ENCODE measurements at places on chromosomes 4 and X.

GRCh38 chr4:174260099-174260498 is 23.4 kb downstream of the FBXO8 start:
- DNase-seq = no peak

DNA sequence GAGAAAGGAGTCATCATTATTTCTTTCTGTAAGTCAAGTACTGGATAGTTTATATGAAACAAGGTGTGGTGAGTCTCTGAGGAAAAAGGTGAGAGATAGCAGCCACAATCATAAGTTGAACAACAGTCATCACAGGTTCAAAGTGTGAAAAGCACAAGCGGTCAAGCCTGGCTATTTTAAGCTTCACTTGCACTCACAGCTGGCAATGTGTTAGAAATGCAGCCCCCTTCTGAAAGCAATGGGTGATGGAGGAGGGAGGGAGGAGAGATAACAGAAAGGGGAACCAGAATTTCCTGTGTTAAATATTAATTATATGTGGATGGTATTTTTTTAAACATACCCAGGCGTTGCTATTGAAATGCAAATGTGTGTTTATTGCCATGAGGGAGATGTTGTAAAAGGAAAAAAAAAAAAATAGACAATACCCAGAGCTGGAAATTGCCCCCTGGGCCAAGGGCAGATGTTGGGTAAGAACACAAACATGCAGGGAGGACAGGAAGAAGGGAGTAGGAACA is 26.9 kb upstream of the BMP3 start:
- no peak for DNase-seq

DNA sequence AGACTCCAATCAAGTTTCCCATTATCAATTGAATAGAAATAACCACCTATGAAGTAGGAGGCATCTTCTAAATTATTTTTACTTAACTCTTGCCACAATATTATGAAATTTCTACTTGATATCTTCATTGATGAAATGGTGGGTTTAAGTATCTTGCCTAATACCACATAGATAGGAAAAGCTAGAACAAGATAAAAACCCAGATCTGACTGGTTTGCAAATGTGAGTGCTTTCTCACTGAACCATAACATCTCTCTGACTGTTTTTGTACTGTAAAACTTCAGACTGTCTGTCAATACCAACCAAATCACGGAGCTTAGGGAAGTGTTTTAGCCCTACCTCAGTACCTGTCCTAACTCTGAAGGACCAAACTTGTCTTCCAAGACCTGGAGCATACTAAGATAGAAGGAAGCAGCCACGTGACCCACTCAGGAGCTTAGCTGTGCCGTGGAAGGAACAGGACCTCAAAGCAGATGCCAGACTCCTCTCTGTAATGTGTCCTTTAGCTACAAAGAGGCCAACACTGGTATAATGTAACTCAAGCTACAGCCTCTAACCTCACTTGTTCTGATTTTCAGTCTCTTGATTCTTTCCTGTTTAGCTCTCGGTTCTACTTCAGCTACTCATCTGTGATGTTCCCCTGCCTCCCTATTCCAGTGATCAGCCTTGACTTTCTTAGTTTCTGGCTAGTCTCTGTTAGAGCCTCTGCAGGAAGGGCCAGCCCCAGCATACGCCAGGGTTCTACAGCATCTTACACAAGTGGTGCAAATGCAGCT is 84.4 kb downstream of the LRP2BP start:
- DNase-seq = no peak

DNA sequence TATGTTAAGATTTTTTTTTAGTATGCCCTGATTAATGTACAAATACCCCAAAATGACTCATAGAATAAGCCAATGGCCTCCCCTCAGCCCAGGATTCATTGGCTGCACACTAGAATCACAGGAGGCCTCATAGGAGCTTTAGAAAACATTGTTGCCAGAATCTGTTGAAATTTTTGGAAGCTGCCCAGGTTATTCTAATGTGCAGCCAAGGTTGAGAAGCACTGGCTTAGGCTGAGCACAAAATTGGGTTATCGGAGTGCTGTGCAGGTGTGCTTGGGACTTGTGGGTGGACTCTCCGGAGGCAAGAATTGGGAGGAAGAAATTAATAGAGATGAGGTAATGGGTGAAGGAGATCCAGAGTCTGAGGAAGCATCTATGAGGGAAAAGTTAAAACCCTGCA is 41.3 kb upstream of the VCX start:
- no peak for DNase-seq

GRCh38 chrX:43974100-43974475 is 898 bp upstream of the NDP start:
- no peak for DNase-seq

DNA sequence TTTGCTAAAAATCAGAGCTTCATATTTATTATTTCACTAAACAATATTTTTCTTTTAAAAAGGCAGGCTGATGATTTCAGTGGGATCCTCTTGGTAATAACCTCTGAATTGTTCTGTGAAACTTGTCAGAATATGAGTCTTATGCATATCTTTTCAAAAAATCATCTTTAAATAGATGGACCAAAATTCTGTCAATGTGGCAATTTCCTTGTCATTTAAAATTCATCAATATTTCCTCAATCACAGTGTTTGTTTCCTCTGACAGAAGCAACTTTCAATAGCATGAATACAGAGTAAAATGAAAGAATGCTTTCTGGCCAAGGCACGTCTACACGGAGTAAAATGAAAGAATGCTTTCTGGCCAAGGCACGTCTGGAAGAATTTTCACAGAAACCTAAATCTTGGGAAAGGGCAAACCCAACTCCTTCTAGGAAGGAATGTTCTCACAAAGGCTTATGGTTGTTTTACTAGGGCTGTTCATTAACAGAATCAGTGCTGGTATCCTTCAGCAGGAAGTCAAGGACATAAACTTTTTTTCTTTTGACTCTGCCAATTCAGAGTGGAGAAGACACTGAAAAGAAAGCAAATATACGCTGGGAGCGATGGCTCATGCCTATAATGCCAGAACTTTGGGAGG is 99.0 kb upstream of the GPR34 start:
- DNase-seq = no peak

GRCh38 chrX:110321670-110322069 is 3.8 kb upstream of the AMMECR1 start:
- no peak for DNase-seq

DNA sequence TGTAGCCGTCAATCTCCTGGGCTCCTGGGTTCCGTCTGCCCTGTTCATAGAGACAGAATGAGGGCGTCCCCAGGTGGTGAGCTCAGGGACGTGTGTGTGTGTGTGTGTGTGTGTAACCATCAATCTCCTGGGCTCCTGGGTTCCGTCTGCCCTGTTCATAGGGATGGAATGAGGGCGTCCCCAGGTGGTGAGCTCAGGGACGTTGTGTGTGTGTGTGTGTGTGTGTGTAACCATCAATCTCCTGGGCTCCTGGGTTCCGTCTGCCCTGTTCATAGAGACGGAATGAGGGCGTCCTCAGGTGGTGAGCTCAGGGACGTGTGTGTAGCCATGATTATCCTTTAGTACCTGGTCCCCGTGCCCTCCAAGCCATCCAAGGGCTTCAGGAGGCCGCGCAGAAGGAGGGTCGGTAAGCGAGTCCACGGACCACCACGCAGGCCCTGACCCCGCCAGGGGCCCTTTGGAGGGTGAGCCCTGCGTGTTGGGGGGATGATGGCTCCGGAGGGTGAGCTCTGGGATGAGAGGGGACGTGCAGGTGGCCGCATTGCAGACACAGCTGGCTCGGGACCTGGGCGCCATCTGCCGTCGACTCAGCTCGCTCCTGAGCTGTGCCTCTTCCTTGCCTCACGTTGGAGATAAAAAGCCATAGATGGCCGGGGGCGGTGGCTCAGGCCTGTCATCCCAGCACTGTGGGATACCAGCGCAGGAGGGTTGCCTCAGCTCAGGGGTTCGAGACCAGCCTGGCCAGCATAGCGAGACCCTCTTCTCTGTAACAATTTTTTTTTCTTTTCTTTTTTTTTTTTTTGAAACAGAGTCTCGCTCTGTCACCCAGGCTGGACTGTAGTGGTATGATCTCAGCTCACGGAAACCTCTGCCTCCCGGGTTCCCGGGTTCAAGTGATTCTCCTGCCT is 5.4 kb upstream of the GTPBP6 start:
- DNase-seq = no peak

GRCh38 chr4:126018274-126018673 is 703.5 kb downstream of the FAT4 start:
- no peak for DNase-seq

DNA sequence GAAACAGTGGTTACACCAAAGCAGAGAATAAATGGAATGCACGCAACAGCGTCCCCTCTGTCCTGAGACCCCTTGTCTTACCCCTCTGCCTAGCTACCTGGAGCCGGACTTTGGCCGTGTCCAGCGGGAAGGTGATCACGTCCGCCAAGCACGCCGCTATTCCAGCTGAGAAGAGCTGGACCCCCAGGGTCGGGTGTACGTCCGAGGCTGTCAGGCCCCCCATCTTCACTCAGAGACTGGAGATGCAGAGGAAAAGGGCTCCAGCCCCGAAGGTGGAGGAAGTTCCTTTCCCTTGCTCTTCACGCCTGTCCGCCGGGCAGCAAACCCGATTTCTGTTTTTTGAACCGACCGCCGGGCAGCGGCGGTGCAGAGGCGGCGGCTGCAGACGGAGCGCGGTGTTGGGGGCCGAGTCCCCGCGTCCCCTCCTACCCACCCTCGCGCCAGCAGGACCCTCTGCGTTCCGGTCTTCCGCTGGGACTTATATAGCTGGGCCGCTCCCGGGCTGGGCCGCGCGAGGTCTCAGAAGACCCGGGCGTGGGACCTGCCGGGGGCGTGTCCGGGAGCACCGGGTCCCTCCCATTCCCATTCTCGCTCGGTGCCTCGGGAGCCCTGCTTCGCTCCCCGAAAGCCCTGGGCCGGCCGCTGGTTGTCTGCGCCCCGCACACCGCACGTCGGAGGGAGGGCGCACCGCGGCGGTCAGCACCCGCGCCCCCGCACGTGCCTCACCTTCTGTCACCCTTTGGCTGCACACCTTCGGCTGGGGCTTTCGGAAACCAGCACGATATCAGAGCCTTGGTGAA is at the start of gene UCP1:
TSS of gene UCP1 (minus strand) at position 455 of the 800 bp plus-strand sequence. CDS start at position 223, 232 bp downstream.
- no peak for DNase-seq

DNA sequence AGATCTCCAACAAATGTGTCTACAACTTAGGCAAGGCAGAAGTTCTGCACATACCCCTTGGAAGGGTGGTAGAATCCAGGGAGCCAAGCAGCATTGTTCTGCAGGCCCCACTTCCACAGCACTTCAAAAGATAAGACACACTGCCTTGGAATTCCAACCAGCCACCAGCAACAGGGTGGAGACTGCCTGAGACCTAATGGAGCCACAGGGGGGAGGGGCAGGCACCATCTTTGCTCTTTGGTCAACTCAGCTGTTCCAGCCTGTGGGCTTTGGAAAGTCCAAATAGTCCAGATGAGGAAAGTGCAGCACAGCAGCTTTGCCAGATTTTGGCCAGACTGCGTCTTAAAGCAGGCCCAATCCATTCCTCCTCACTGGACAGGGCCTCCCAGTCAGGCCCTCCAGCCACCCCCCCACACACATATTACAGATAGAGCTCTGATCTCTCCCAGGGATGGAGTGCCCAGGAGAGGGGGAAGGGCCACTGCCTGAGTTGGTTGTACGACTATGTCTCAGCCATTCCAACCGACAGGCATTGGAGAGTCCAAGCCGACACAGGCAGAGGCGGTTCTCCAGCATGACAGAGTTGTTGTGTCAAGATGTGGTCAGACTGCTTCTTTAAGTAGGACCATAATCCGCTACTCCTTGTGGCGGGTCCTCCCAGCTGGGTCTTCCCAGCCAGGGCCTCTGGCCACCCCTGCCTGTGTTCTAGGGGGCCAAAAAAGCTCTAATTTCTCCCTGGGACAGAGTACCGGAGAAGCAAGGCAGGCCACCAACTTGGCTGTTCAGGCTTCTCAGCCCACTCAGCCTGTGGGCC is 42.5 kb upstream of the ANTXR2 start:
- DNase-seq = no peak

DNA sequence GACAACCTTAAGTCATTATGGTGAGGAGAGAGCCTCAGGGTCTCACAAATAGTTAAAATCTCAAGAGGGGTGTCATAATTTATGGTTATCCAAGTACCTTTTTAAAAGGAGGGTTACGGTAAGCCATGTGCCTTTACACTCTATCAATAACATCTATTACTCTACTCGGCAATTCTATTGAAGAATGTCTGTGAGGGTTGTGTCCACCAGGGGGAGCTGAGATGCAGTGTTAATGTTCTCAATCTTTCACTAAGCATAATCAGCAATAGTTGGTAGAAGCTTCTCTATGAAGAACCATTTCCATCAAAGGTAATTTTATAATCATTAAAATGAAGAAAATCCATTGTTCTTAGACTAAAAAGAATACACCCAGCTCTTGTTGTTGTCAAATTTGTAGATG is 457.4 kb downstream of the CENPC start:
- DNase-seq = peak; percentile 6

GRCh38 chr4:48405924-48406323 is 64.6 kb downstream of the SLAIN2 start:
- DNase-seq = no peak

DNA sequence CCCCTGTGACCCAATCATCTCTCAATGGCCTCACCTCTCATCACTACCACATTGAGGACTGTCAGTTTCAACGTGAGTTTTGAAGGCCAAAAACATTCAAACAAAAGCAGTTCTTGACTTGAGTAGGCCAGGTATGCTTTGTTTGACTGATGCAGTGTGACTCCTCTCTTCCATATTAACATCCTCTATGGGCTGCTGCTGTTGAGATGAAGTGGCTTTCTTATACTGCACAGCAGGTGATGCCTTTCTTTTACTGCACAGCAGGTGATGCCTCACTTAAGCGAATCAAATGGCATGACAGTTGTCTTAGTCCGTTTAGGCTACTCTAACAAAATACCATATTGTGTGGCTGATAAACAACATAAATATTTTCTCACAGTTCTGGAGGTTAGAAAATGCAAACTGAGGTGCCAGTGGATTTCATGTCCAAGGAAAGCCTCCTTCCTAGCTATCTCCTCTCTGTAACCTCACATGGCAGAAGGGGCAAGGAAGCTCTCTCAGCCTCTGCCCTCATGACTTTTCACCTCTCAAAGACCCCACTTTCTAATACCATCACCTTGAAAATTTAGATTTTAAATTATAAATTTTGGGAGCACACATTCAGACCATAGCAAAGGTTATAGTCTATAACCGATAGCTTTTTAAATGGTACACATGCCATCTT is 2267.9 kb upstream of the AGA start:
- DNase-seq = no peak

- DNase-seq = no peak
These were observed 25.6 kb downstream of the FHDC1 start for GRCh38 chr4:152961773-152962115.

DNA sequence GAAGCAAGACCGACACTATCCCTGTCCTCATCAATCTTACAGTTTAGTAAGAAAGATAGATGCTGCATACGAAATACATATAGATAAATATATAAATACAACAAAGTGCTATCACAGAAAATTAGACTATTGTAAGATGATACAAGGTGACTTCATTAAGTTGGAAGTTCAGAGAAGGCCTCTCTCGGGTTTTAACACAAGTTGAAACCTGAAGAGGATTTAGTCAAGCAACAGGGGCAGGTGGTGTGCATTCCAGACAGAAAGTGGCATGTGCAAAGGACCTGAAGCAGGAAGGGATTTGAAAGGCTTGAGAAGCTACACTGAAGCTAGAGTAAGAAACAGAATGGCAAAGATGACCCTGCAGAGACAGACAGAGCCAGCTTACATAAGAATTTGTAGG is 36.5 kb downstream of the USP46 start:
- DNase-seq = no peak
